ENCODE measurements at places on chromosomes 11 and 22.

GRCh38 chr11:28842716-28843115 is 734.5 kb downstream of the METTL15 start:
- no peak for DNase-seq

GRCh38 chr11:1126491-1126926 is 31.2 kb upstream of the MUC5AC start:
- DNase-seq = no peak

DNA sequence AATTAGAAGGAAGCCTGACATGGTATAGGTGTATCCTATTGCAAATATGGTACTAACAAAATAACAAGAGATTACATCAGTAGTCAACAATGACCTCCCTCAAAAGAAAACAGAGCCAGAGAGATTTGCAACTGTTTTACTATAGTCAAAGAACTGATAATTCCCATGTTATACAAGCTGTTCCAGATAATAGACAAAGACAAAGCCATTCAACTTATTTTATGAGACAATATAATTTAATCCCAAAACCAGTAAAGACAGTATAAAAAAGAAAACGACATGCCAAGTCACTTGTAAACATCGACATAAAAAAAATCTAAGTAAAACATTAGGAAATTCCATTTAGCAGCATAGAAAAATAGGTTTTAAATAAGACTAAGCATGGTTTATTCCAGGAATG is 65.2 kb downstream of the PIWIL4 start:
- no peak for DNase-seq

DNA sequence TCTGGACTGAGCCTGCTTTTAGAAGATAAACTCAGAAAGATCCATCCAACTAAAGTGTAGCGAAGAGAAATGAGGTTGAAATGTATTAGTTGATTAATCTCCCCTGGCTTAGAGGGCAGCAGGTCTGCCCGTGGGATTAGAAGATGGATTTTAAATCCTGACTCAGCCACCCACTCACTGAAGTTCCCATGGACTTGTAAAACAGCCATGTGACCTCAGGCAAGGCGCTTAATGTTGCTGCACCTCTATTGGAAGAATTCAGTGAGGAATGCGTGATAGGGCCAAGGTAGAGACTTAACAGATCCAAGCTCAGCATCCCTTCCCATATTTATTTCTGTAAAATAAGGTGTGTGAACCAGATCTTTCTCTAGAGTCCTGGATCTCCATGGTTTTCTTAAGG is 45.1 kb upstream of the ELF5 start:
- DNase-seq = no peak

- DNase-seq = no peak
Measured at GRCh38 chr11:132405728-132406127, 1035.3 kb downstream of the NTM start.

DNA sequence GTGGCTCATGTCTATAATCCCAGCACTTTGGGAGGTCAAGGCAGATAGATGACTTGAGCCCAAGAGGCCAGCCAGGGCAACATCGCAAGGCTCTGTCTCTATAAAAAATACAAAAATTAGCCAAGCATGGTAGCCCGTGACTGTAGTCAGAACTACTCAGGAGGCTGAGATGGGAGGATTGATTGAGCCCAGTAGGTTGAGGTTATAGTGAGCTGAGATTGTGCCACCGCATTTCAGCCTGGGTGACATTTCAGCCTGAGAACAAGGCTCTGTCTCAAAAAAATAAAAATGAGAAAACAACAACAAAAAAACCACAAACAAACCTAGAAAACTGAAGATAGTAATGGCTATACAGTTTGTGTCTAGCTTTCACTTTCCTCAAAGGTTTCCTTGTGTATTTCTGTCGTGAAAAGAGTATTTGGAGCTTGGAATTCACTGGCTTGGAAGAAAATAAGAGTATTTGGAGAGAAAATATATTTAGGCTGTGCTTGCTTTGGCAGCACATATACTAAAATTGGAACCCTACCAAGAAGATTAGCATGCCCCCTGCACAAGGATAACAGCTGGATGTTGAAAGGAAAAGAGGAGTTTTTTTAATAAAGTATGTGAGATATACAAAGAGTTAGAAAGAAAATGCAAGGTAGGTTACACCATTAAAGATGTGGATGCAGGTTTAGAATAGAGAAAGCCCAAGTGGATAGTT is 3.9 kb upstream of the BIRC3 start:
- DNase-seq = no peak

DNA sequence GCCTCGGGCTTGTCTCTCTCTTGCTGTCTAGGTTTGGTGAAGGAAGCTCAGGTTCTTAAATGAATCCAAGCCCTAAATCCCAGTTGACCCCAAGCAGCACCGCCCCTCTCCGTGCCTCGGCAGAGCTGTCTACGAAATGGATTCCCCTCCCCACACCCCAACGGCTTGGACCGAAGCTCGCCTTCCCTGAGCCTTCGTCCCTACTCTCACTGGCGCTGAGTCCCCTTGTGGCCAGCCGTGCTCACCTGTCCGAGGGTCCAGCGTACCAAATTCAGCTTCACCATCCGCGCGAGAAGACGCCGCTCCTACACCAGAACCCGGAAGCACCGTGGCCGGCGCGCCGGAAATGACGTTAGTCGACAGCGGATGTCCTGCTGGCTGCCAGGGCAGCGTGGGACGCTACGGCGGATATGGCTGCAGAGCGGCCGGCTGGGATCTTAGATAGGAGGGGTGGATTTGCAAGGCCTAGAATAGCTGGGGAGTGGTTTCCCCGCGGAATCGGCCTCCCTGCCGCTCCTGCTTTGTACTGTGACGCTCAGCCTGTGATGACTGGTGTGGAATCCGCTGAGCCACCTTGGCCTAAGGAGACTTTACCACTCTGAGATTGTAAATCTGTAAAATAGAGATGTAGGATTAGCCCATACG is at the start of gene TFIP11:
TFIP11 (minus strand) TSS at position 325 of the 645 bp plus-strand sequence. CDS start 2,201 bp downstream, outside the sequence.
- peak; percentile 87 for DNase-seq

- DNase-seq = no peak
Measured at GRCh38 chr11:69141742-69142141, 14.0 kb upstream of the SMIM38 start.

- DNase-seq = no peak
Measured at GRCh38 chr11:112831969-112832766, 129.1 kb upstream of the NCAM1 start.

DNA sequence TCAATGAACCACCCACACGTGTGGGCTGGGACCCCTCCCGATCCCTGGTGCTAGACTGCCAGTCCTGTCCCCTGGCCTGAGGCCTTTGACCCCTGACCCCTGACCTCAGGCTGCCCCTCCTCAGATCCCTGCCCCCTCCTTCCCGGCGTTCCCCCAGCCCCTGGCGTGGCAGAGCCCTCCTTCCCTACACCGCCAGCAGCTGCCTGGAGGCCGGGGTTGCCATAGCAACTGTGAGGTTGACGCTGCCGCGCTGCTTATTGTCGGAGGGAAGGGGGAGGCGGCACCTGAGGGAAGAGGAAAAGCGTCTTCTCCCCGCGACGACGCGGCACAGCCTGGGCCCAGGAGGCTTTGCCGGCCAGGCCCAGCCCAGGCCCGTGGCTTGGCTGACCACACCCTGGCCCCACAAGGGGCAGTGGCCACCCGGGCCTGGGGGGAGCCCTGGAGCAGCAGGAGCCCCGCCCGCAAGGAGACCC is 32.6 kb downstream of the SHANK3 start:
- peak; percentile 70 for DNase-seq

GRCh38 chr11:44005063-44005701 is 42.6 kb upstream of the ACCSL start:
- no peak for DNase-seq

DNA sequence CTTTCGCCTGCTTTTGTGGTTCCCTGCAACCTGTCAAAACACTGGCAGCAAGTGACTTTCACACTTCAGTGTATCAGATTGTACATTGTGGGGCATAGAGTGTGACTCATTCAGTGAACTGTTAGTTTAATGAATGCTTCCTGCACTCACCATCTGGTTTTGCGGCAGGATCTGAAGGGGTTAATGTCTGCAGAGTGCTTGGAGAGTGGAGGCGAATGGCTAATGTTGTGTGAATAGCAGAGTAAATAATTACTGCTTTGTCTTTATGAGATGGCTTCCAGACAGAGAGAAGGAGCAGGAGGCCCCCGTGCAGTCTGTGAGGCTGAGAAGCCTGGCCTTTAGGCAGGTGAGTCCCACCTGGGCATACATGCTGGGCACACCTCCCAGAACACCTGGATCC is 454.3 kb upstream of the KIRREL3 start:
- DNase-seq = no peak

GRCh38 chr22:40055143-40055883 is 60.6 kb downstream of the FAM83F start:
- no peak for DNase-seq

GRCh38 chr11:69301081-69301454 is 7.1 kb downstream of the MYEOV start:
- DNase-seq = no peak

DNA sequence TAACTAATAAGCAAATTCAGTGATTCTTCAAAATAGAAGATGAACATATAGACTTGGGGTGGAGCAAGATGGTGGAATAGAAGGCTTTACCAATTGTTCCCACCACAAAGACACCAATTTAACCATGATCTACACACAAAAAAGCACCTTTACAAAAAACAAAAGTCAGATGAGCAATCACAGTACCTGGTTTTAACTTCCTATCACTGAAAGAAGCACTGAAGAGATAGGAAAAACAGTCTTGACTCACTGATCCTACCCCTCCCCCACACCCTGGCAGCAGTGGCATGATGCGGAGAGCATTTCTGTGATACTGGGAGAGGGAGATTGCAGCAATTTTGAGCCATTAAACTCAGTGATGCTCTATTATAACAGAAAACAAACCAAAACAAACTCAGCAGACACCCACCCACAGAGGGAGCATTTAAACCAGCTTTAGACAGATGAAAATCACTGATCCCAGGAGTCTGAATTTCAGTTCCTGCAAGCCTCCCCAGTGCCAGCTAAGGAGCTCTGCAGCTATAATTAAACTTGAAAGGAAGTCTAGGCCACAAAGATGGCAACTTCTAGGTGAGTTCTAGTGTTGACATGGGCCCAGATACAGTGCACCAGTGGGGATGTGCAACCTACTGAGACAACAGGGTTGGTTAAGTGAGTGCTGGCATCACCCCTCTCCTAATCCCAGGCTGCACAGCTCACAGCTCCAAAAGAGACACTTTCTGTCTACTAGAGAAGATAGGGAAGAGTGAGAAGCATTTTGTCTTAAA is 161.8 kb upstream of the GRIA4 start:
- DNase-seq = no peak

DNA sequence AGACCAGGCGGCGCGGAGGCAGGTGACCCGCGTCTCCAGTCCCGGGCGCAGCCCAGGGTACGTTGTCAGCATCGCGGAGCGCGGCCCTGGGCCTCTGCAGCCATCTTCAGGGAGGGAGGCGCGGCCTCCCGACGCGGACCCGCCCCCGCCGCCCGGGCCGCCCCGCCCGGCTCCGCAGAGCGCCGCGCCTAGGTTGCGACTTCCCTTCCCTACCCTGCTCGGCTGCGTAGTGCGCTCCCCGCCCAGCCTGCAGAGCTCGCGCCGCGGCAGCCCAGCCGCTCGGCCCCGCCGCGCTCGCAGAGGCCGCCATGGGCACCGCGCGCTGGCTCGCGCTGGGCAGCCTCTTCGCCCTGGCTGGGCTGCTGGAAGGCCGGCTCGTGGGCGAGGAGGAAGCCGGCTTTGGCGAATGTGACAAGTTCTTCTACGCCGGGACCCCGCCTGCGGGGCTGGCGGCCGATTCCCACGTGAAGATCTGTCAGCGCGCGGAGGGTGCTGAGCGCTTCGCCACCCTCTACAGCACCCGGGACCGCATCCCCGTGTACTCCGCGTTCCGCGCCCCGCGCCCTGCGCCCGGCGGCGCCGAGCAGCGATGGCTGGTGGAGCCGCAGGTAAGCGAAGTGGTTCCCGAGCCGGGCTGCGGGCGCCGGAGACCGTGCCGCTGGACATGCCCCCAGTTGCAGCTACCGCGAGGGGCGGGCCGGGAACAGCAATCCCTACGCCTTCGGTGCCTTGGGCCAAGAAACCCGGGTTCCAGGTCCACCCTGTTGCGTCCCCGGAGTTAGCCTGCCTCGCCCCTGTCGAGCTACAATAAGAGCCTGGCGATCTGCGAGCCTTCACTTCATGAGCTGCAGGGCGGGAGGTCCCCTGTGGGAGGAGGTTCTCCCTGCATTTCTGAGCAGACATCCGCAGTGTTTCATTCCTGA is at the start of gene ENDOD1:
ENDOD1 (plus strand) TSS at position 227 of the 923 bp plus-strand sequence; CDS start at position 309, 82 bp downstream.
- DNase-seq = no peak

DNA sequence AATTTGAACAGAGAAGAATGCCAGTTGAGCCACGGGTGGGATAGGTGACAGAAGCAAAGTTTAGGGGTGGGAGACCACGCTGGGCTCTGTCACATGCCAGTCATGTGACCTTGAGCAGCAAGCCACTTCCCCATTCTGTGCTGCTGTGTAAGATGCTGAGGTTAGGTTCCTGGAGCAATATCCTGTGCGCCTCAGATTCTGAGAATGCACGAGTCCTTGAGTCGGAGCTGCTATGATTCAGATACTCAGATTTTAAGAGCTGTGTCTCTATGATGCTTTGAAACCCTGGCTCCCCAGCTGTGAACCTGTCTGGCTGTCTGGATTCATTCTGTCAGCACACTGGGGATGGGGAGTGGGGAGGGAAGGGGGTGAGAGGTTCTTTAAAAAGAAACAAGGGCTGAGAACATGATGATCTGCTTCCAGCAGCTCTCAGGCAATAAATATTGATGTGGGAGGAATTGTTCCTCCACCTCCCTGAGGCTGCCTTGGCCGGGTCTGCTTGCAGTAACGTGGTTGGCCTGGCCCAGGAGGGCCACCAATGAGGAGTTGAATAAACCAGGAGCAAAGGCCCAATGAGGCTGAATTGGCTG is 24.0 kb downstream of the SLCO2B1 start:
- DNase-seq = no peak

GRCh38 chr11:126963115-126963514 is 37.5 kb downstream of the KIRREL3 start:
- no peak for DNase-seq

DNA sequence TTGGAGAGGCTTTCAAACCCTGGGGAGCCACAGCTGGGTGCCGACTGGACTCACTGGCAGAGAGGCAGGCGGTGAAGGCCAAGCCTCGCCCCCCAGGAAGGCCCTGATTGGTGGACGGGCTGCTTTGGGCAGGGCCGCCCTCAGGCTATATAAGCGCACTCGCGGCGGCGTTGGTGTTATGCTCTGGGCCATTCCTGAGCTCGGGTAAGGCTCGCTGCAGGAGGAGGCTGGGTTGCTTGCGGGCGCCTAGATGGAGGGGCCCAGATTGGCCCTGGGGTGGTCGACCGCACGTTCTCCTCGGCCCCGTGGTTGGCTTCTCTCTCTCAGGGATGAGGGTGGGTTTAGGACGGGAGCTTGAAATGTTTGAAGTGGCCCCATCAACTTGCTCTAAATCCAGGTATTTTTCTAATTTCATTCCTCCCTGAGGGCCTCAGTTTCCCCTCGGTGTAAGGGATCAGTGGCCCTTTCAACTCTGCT is at the start of gene SPDYC:
SPDYC (plus strand) TSS at position 176 of the 477 bp plus-strand sequence. CDS start 1,125 bp downstream, outside the sequence.
- no peak for DNase-seq

DNA sequence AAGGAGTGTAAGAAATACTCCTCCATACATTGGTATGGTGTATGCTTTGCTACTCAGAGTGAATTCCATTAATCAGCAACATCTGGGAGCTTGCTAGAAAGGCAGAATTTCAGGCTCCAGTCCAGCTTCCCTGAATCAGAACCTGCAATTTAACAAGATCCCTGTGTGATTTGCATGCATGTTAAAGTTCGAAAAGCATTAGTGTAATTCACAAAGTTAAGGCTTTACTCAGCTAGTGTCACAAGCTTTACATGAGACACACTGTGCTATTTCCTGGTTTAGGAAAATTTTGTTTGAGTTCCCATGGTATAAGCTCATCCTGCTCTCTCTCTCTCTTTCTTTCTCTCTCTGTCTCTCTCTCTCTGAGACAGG is 37.0 kb upstream of the HEPHL1 start:
- no peak for DNase-seq

All from SHP77 treated with DMSO at 0.1 percent for 48 hours (cell line).